GM23248 (cell line): ENCODE measurements at places on chromosomes 4 and X.

GRCh38 chrX:40805404-40805803 lies 70.1 kb upstream of the MED14 start:
- DNase-seq = no peak

DNA sequence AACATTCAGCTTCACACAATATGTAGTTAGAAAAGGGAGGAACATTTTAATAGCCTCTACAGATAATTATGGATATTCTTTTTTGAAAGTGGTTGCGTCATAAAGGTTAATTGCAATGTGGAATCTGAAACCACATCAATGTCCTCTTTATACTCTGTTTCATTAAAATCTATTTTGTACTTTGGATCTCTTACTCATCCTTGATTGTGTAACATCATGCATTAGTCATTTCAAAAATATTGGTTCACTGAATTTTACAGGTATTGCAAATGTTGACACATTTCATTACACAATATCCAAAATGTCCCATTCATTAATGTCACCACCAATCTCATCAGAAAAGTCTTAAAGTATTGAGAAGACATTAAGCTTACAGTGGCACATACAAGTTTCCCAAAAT lies 62.7 kb upstream of the USP9X start:
- peak; percentile 47 for DNase-seq

GRCh38 chr4:146033149-146033548 lies 94.5 kb upstream of the ZNF827 start:
- no peak for DNase-seq

- DNase-seq = no peak
These were observed 27.2 kb upstream of the WFS1 start for GRCh38 chr4:6242271-6243029.

GRCh38 chr4:87363552-87363951 lies 27.4 kb downstream of the HSD17B11 start:
- no peak for DNase-seq

GRCh38 chr4:185219551-185220344 lies 10.3 kb downstream of the SNX25 start:
- DNase-seq = peak; percentile 79
